ENCODE measurements at places on chromosomes 16 and 17.

- H3K36me3 ChIP-seq, result peaks cover 9% of the 10 kb centered on the region
- H3K4me1 ChIP-seq, result no peaks in the 10 kb centered on the region
- no peak overlapping the region for H3K4me3 ChIP-seq
- DNase-seq, result no peak
- no peaks in the 10 kb centered on the region for H3K27me3 ChIP-seq
These were observed 177.8 kb downstream of the CCDC182 start for GRCh38 chr17:57567251-57567650.

DNA sequence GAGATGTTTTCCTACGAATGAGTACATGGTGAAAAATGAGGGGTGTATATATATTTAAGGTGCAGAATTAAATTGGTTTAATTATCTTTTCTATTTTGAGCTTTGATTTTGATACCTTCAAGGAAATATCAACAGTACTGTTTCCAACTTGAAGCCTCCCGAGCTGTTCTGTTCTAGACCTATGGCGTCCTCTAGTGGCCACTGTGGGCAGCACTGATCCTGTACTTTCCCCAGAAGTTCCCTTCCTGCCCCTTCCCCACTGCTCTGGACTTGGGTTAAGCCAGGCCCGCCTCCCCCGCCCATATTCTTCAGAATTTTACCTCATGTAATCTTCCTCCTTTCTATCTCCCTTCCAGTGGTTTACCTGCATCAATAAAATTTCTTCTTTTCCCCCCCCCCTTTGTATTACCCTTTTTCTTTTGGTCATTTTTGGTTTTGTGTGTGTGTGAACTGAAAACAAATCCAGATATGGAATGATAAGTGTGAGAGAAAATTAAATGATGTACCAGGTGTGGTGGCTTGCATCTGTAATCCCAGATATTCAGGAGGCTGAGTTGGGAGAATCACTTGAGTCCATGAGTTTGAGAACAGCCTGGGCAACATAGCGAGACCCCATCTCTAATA, 1643.5 kb downstream of the TP53TG3F start:
- no peaks in the 10 kb centered on the region for H3K36me3 ChIP-seq
- no peaks in the 10 kb centered on the region for H3K4me1 ChIP-seq
- H3K27me3 ChIP-seq, result no peaks in the 10 kb centered on the region
- H3K4me3 ChIP-seq, result no peak overlapping the region

GRCh38 chr17:74810699-74811485, 34.7 kb upstream of the NAT9 start:
- no peaks in the 10 kb centered on the region for H3K4me1 ChIP-seq
- H3K27me3 ChIP-seq, result no peaks in the 10 kb centered on the region
- H3K36me3 ChIP-seq, result peaks cover 42% of the 10 kb centered on the region

DNA sequence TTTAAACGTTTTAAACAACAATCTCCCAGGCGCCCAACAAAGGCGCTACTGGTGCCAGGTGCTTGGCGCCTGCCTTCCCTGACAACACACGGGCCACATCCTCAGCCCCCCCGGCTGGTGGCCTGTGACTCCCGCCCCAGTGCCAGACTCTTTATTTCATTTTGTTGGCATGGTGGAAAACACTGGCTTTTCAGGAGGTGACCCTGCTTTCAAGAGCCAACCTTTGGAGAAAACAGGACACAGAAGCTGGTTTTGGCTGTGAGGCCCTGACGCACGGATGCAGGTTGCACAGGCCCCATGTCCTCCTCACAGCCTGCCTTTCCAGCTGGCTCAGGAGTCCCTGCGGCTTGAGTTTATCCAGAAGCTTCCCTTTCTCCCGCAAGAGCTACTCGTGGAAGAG, 100.0 kb downstream of the METRNL start:
- H3K36me3 ChIP-seq, result no peaks in the 10 kb centered on the region
- no peak for DNase-seq
- no peaks in the 10 kb centered on the region for H3K27me3 ChIP-seq
- H3K27ac ChIP-seq, result no peak overlapping the region

- no peak overlapping the region for H3K27ac ChIP-seq
- H3K36me3 ChIP-seq, result no peaks in the 10 kb centered on the region
- H3K27me3 ChIP-seq, result peaks cover 59% of the 10 kb centered on the region
- no peak overlapping the region for H3K4me3 ChIP-seq
- DNase-seq, result no peak
These were observed 416 bp downstream of the MT1H start for GRCh38 chr16:56669840-56670619.

DNA sequence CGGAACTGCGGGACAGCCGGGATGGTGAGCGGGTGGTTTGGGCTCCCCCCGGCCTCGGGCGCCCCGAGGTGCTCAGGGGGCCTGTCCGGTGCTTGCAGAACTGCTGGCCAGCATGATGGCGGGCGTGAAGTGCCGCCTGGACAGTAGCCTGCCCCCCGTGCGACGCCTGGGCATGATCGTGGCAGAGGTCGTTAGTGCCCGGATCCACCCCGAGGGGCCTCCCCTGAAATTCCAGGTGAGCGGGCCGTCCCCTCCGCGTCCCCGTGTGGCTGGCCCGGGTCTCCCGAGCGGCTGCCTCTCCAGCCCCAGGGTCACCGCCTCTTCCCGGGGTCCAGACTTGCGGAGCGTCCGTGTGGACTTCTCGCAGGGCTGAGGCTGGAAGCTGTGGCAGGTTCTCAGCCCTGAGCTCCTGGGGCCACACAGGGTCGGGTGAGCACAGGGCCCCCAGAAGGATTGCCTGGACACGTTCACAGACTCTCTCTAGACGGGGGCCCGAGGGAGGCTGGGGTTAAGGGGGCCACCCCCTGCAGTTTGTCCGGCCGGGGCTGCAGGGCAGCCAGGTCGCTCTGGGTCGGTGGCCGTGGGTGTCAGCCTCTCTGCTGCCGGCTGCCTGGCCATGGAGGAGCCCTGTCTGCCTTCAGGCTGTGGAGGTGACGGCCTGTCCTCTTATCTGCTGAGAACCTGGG, 7.4 kb downstream of the TELO2 start:
- DNase-seq, result no peak
- H3K27me3 ChIP-seq, result no peaks in the 10 kb centered on the region
- no peak overlapping the region for H3K27ac ChIP-seq
- peaks cover 63% of the 10 kb centered on the region for H3K36me3 ChIP-seq

DNA sequence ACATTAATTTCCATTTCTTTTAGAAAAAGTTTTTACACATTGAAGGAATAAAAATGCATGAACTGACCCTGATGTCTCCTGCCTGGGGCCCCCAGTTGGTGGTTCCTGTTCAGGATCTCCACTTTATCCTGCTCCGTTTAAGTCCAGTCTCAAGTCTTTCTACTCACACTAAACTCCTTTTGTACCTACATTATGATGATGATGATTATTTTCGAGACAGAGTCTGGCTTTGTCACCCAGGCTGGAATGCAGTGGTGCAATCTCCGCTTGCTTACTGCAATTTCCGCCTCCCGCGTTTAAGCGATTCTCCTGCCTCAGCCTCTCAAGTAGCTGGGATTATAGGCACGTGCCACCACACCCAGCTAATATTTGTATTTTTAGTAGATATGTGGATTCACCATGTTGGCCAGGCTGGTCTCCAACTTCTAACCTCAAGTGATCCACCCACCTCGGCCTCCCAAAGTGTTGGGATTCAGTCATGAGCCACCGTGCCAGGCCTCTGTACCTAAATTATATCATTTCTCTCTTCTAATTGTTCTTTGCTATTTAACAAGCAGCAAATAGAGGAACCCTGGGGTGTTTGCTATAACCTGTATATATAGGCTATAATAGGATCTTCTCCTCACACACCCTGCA, 2.2 kb upstream of the FOXK2 start:
- no peak overlapping the region for H3K27ac ChIP-seq
- DNase-seq, result no peak
- no peak overlapping the region for H3K4me3 ChIP-seq
- H3K27me3 ChIP-seq, result no peaks in the 10 kb centered on the region
- H3K4me1 ChIP-seq, result peaks cover 26% of the 10 kb centered on the region
- no peaks in the 10 kb centered on the region for H3K36me3 ChIP-seq

DNA sequence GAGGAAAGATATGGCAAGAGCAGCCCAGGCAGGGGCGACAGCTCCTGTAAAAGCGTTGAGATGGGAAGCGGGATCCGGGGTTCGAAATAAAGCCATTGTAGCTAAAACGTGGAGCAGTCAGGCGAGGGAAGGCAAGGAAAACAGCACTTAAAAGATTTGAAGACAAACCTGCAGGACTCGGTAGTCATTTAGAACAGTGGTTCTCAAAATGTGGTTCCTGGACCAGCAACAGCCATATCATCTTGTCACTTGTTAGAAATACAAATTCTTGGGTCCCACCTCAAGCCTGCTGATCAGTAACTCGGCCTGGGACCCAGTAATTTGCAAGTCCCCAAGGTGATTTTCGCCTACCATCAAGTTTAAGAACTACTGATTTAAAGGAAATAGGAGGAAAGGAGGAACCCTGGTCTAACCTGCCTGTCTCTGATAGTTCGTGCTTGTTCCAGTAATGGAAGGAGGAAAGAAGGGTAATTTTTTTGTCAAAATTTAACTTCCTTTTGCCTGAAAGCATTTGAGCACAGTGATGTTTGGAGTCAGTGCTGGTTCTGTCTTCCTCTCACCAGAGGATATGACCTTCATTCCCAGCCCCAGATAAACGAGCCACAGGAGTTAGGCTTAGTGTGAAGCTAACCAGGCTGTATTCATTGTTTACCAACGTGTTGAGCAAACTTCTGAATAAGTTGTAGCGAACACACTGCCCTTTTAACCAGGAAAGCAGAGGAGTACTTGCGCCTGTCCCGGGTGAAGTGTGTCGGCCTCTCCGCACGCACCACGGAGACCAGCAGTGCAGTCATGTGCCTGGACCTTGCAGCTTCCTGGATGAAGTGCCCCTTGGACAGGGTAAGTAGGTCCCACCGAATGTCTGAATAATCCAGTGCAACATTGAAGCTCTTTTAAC, 1.1 kb downstream of the ORC6 start:
- peaks cover 23% of the 10 kb centered on the region for H3K4me1 ChIP-seq
- no peak for DNase-seq
- H3K4me3 ChIP-seq, result peak overlapping the region; percentile 94
- no peaks in the 10 kb centered on the region for H3K27me3 ChIP-seq

DNA sequence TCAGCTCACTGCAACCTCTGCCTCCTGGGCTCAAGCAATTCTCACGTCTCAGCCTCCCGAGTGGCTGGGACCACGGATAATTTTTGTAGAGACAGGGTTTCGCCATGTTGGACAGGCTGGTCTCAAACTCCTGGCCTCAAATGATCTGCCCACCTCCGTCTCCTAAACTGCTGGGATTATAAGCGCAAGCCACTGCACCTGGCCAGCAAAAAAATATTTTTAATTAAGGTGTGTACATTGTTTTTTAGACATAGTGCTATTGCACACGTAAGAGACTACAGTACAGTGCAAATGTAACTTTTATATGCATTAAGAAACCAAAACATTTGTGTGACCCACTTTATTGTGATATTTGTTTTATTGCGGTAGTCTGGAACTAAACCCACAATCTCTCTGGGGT, 49.0 kb downstream of the NACA2 start:
- no peaks in the 10 kb centered on the region for H3K36me3 ChIP-seq
- H3K4me1 ChIP-seq, result no peaks in the 10 kb centered on the region
- no peak overlapping the region for H3K4me3 ChIP-seq
- DNase-seq, result no peak
- no peaks in the 10 kb centered on the region for H3K27me3 ChIP-seq
- H3K27ac ChIP-seq, result no peak overlapping the region

DNA sequence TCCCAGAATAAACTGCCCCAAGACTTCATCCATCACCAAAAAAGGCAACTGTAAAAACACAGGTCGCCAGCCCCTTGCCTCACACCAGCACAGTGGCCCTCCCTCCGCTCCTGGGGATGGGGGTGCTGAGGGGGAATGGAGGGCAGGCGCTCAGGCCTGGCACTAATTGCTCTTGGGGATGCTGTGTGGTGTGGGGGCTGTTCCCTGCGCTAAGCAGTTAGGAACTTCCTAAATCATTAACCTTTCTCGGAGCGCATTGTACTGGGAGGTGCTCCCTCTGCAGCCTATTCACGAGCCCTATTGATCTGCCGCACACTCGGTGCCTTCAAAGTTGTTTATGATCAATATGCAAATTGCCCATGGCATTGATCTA, 199.9 kb downstream of the ZFHX3 start:
- no peaks in the 10 kb centered on the region for H3K27me3 ChIP-seq
- no peak overlapping the region for H3K27ac ChIP-seq
- H3K4me3 ChIP-seq, result no peak overlapping the region
- peaks cover 6% of the 10 kb centered on the region for H3K4me1 ChIP-seq
- H3K36me3 ChIP-seq, result no peaks in the 10 kb centered on the region
- no peak for DNase-seq

- no peak for DNase-seq
- H3K27me3 ChIP-seq, result no peaks in the 10 kb centered on the region
- no peak overlapping the region for H3K27ac ChIP-seq
- H3K4me1 ChIP-seq, result peaks cover 53% of the 10 kb centered on the region
These were observed 51.6 kb upstream of the CRISPLD2 start for GRCh38 chr16:84768061-84768807.

- no peaks in the 10 kb centered on the region for H3K4me1 ChIP-seq
- H3K36me3 ChIP-seq, result no peaks in the 10 kb centered on the region
- H3K4me3 ChIP-seq, result no peak overlapping the region
- H3K27me3 ChIP-seq, result peaks cover 19% of the 10 kb centered on the region
- no peak for DNase-seq
These were observed 5.8 kb downstream of the CRYM start for GRCh38 chr16:21272253-21272652.

GRCh38 chr17:2888326-2888725, 92.1 kb downstream of the RAP1GAP2 start:
- H3K4me1 ChIP-seq, result no peaks in the 10 kb centered on the region
- no peaks in the 10 kb centered on the region for H3K27me3 ChIP-seq
- H3K4me3 ChIP-seq, result no peak overlapping the region
- peaks cover 18% of the 10 kb centered on the region for H3K36me3 ChIP-seq
- no peak for DNase-seq

DNA sequence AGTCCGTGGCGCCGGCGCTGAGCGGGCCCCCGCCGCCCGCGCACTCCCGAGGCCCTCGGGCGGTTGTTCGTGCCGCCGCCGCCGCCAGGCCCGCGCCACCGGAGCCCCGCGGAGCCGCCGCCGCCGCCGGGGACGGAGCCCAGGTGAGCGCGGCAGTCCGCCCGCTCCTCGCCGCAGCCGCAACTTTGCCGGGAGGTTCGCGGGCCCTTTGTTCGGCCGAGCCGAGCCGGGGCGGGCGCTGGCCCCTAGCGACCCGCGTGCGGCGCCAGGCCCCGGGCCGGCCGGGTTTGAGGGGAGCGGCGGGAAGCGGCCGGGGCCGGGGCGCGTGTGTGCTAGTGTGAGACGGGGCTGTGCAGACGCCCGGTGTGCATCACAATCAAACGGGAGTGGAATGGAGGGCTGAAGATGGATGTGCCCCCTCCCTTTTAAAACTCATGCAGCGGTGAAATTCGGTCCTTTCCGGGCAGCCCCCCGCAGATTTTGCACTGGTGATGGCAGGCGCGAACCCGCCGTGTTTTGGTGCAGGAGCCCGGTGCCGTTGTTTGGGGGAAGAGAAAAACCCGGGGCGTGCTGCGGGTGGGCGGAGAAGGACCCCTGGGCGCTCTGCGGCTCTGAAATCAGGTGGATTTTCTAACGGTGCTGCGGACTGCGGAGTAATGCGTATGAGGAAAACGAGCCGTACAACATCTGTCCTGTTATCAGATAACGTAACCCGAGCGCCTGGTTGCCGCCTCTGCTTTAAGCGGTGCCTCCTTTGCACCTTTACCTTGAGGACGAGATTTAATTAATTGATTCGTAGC, 823 bp downstream of the TNRC6C start:
- H3K27ac ChIP-seq, result peak overlapping the region; percentile 68
- H3K4me3 ChIP-seq, result peak overlapping the region; percentile 76
- DNase-seq, result peak; percentile 64
- no peaks in the 10 kb centered on the region for H3K36me3 ChIP-seq
- H3K27me3 ChIP-seq, result no peaks in the 10 kb centered on the region
- peaks cover 45% of the 10 kb centered on the region for H3K4me1 ChIP-seq

All from CD4-positive, alpha-beta T cell (primary cell).